ENCODE measurements at places on chromosomes 1 and 21.

GRCh38 chr1:71635568-71635967 is 554.7 kb upstream of the ZRANB2 start:
- DNase-seq: no peak

- peak; percentile 82 for DNase-seq
Observed at GRCh38 chr1:231940701-231941100, 314.1 kb downstream of the DISC1 start.

DNA sequence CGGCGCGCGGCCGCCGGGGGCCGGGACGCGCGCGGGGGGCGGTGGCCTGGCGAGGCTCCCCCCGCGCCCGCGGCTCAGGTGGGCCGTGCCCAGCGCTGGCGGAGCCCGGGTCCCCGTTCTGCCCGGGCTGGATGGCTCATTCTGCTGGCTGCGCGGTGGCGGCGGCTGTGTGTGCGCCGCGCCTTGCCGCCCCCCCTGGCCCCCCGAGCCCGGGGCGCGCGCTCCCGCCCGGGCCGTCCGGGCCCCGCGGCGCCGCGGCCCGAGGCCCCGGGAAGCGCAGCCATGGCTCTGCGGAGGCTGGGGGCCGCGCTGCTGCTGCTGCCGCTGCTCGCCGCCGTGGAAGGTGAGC is at the start of gene EPHB2:
TSS of gene EPHB2 (plus strand) at position 139 of the 349 bp plus-strand sequence. CDS start at position 283, 144 bp downstream.
- DNase-seq: peak; percentile 59

DNA sequence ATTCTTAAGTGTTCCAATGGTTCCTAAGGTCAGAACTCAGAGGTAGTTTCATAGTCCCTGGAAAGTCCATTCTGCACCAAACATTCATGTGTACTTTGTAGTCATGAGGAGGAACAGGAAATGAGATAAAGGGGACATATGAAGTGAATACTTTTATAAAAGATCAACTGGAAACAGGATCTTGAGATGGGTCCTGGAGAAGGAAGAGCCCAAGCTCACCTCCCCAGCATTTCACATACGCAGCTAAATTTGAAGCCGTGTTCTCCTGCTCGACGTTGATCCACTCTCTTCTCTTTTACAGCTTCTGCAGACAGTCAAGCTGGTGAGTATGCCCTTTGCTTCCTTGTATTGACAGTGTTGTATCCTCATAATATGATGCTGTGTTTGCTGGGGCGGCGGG is 429 bp downstream of the FCGR2A start:
- no peak for DNase-seq

- DNase-seq: no peak
Observed at GRCh38 chr1:15013767-15014166, 139.8 kb upstream of the TMEM51 start.

DNA sequence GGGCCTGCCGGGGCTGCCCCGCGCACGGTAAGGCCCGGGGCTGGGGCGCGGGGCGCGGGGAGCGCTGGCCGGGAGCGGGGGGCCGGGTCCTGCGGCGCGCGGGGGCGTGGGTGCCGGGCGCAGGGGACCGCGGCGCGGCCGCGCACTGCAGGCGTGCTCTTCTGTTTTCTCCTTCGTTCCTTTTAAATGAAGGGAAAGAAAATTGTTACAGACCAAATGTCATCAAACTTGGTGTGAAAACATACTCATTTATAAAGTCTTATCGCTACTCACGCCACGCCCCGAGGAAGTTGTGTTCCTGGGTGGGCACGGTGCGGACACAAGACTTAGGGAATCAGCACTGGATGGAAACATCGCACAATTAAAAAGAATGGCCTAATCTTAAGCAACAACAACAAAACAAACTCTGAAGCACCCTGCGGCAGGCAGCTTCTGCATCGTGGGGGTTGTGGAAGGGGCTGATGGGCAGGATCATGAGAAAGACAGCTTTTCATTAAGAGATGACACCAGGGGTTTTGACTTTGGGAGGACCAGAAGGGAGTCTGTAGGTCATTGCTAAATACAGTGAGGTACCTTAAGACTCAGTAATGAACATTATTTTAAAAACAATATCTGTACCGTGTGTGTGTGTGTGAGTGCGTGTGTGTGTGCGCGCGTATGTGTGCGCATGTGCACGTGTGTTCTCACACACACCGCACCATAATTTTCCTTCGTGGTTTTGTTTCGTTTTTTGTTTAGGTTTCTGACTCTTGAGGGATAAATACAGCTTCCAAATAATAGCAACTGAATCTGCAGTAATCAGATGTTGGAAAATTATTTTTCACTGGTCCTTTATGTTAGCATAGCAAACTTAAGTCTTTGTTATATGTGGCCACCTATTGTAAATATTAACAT is 548 bp downstream of the B3GALT5 start:
- DNase-seq: no peak

DNA sequence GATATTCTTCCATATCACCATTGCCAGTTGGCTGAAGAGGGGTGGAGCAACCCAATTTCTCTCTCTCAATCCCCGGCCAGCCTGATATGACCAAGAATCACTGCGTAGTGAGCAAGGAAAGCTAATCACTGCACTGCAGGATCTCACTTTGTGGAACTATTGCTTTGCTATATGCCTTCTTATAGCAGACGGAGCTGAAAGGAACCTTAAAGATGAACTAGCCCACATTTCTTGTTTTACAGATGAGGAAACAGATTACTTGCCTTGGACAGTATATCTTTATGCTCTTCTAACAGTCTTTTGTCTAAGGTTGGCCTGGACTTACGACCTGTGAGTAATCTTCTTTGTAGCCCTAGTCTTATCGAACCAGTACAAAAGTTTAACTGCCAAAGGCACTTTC is 7.6 kb downstream of the APOBEC4 start:
- peak; percentile 43 for DNase-seq

DNA sequence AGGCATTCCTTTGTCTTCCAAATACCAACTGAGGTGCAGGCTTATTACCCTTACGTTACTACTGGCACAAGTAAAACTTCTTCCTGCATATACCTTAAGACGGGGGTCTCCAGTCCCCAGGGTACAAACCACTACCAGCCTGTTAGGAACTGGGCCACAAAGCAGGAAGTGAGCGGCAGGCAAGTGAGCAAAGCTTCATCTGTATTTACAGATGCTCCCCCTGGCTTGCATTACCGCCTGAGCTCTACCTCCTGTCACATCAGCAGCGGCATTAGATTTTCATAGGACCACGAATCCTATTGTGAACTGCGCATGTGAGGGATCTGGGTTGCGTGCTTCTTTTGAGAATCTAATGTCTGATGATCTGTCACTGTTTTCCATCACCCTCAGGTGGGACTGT is 113.1 kb downstream of the SLC45A1 start:
- DNase-seq: peak; percentile 37

Measured in NCI-H82 (cell line).